ENCODE measurements at places on chromosomes 5 and 9. TPM values are rescaled to one million over a fixed set of nuclear protein-coding genes. Genes with fewer than 3 reads are reported as not detected.
A peak's percentile ranks its signal among the peaks of the same experiment; 100 is the strongest.

- DNase-seq, result no peak
Measured at GRCh38 chr5:73950441-73950873, 324.5 kb downstream of the ARHGEF28 start.

GRCh38 chr9:20838218-20838617 lies 154.2 kb downstream of the FOCAD start:
- no peak for DNase-seq

Gene PHF24
- polyA plus RNA-seq, result 0.10 TPM

- no peak for DNase-seq
Measured at GRCh38 chr5:132475987-132476875, 14.3 kb downstream of the IRF1 start.

- DNase-seq, result no peak
Measured at GRCh38 chr9:16718296-16718695, 152.2 kb downstream of the BNC2 start.

Gene FOXI1
- polyA plus RNA-seq, result 7.1 TPM

Gene MCC
- polyA plus RNA-seq, result 32.1 TPM

- no peak for DNase-seq
Measured at GRCh38 chr5:65647941-65648340, 23.1 kb downstream of the SHLD3 start.

Gene PCDHA9
- polyA plus RNA-seq, result 0.03 TPM

- no peak for DNase-seq
Measured at GRCh38 chr5:159916841-159917761, 819 bp downstream of the ADRA1B start.

DNA sequence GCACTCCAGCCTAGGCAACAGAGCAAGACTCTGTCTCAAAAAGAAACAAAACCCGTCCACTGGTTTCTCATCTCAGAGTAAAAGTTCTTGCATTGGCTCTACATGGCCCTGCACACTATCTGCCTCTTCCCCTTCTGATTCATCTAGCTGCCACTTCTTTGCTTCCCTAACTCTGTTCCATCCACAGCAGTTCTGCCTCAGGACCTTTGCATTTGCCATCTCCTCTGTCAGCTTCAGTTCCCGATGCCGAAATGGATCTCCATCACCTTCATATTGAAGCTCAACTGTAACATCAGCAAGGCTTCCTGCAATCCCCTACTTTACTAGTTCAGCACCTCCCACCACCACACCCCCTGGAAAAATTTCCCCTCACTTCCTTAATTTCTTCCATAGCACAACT lies 1.2 kb upstream of the PIGO start:
- no peak for DNase-seq

Gene SPATA9
- 2.3 TPM for polyA plus RNA-seq

DNA sequence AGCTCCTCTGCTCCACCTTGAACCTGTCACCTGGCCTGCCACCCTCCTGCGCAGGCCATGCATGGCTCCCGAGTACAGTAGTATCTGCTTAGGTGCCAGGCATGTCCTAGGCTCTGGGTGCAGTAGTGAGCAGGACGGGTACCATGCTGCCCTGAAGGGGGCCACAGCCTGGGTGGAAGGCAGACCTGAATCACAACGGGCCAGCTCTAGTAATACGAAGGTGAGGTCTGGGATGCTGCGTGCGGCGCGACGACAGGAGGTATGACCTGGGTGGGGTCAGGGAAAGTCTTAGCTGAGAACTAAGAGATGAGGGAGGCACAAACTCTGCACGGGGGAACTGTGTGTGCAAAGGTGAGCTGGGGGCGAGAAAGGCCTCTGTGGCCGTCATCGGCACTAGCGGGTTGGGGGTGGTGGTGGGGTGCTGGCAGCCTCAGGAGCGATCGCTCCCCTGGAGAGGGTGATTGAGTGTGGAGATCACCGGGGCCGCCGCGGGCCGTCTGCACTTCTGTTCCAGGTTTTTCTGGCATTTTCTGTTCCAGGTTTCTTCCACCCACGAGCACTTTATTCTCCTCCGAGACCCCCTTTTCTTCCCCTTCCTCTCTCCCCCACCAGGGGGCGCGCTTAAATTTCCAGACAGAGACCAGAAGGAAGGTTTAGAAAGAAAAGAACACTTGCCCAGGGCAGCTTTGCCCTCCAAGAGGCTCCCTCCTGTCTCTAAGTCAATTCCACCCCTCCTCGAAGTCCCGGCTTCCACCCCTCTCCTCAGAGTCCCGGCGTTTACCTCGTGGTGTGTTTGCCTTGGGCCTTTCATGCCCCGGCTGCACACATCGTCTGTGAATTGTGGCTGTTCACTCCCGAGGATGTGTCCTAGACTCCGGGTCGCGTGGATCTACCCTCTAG lies 15.1 kb downstream of the PDLIM4 start:
- no peak for DNase-seq

GRCh38 chr9:124771021-124771866 lies at the start of gene NR6A1:
TSS of gene NR6A1 (minus strand) at chr9:124771311.
- peak; percentile 100 for DNase-seq

Gene SLC34A1
- polyA plus RNA-seq, result 138 TPM

DNA sequence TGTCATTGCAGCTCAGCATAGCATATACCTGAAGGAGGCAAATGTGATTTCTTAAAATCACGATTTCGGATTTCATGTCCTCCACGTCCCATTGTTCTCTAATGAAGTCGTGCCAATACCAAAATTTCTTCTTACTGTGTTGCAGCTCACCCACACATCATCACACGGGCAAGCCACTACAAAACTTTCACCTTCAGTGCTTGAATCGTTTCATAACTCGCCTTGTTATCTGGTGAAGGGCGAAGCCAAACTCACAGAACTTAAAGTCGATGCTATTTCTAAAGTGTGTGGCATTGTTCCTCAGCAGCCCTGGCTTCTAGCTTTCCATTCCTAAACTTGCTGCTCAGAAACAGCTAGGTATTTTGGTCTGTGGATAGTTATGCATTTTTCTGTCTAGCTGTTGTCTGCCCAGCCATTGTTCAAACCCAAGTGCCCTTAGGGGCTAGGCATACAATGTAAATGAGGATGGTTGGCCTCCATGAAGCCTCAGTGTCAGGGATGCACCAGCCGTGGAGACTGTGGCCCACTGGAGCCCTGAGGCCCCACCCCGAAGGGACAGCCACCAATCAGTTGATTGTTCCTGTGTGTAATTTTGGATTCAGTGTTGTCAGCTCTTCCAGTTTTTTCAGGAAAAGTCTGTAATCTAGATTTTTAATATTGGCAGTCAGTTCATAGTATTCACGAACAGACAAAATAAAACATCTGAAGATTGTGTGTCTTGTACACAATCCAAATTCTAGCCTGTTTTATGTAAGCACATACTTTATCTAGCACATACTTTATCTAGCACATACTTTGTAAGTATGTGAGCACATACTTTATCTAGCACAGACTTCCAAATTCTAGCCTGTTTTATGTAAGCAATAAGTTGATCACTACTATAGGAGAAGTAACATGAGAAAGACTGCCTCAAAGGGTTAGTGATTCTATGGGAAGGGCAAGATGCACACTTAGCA lies 112.8 kb downstream of the DAPK1 start:
- DNase-seq, result no peak

GRCh38 chr9:111940697-111941096 lies 44.1 kb downstream of the UGCG start:
- no peak for DNase-seq

Gene INSL4
- polyA plus RNA-seq, result not detected

DNA sequence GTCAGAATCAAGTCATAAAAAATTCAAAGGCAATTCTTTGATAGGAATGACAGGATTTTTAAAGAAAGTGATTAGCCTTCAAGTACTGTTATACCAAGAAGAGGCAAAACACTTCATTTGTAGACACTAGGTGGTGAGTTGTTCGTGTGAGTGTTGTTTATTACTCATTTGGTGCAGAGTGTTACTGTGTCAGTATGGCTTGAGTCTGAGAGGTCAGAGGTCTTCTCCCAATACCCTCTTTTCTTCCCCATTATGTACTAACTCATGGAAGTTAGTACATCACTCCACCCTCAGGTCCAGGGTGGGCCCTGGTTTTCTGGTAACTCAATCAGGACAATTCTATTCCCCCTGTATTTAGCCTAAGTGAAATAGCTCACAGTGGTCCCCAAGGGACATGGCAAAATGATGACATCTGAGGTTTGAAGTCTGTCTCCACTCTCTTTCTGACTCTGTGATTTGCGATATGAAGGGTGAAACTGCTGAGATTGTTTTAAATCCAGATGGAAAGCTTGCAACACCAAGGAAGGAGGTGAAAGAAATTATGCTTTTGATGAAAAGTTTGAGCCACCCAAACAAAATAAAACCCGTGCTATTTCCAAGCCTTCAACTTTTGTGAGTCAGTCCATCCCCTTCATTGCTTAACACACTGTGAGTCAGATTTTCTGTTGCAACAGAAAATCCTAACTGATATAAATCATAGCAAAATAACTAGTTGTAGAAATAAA lies 56.8 kb downstream of the NUDT12 start:
- no peak for DNase-seq

DNA sequence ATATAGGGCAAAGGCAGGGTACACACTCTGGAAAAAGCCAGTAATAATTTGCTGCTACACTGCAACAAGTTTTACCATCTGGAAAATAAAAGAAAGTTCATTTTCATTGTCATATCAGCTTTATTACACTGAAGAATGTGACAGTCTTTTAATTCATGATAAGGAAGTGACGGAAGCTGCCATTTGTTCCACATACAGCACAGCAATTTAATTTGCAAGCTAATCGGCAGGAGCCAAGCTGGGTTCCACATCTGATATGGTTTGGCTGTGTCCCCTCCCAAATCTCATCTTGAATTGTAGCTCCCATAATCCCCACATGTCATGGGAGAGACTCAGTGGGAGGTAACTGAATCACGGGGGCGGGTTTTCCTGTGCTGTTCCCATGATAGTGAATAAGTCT lies 16.5 kb downstream of the PRELID2 start:
- DNase-seq, result no peak

Gene TRIM14
- polyA plus RNA-seq, result 4.8 TPM

DNA sequence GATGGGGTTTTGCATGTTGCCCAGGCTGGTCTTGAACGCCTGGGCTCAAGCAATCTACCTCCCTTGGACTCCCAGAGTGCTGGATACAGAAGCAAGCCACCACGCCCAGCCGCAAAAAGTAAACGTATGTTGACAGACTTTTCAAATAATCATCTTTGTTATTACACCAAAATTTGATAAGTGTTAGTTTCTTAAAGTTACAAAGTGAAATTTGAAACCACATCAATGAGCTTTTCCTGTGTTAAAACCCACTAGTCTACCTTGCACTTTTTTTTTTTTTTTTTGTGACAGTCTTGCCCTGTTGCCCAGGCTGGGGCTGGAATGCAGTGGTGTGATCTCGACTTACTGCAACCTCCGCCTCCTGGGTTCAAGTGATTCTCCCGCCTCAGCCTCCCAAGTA lies 29.9 kb downstream of the SPACA9 start:
- DNase-seq, result no peak

DNA sequence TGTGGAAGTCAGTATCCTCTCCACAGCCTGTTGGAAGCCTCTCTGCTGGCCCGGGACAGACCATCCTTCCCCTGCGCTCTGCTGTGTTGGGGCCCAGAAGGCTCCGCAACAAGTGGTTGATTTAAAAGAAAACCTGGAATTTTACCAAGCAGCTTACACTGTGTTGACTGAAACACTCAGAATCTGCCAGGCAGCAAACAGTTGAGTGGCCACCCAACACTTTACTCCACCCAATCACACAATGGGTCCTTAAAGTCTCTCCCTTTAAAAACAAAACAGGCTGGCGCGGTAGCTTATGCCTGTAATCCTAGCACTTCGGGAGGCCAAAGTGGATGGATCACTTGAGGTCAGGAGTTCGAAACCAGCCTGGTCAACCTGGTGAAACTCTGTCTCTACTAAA lies 28.0 kb upstream of the DMRT3 start:
- DNase-seq, result no peak

Gene ITGA2
- 29.0 TPM for polyA plus RNA-seq

- DNase-seq, result no peak
Measured at GRCh38 chr5:10607023-10607665, 43.3 kb downstream of the ANKRD33B start.

Gene SHC3
- 2.5 TPM for polyA plus RNA-seq

Gene NUTM2G
- 0.27 TPM for polyA plus RNA-seq

GRCh38 chr5:15500325-15501001 lies 483 bp downstream of the FBXL7 start:
- no peak for DNase-seq

GRCh38 chr9:126499005-126499910 lies 114.5 kb upstream of the LMX1B start:
- DNase-seq, result no peak

Gene S100Z
- 0.14 TPM for polyA plus RNA-seq
